ENCODE measurements at places on chromosomes 2 and 18.
A peak's percentile ranks its signal among the peaks of the same experiment; 100 is the strongest.

- DNase-seq, result no peak
Measured at GRCh38 chr2:196260546-196260945, 89.2 kb upstream of the STK17B start.

DNA sequence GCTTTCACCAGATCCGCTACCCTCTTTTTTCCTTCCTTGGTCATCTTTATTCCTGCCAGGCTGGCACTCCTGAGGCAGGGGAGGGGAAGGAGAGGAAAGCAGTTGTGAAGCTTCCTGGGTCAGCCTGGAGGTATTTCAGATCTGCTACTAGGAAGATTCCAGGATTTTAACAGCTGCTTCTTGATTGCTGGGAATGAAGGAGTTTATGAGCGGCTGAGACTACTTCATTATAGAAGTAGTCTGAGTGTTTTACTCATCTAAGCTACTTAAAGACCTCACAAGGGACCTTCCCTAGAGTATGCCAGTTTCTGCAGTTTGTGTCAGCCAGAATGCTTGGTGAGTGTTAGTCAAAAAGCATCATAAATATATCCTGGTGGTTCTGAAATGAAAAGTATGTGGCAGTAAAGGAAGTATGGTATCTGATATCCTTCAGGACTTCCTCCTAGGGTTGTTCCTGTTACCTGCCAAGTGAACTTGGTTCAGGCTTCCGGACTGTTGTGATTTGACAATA, 1.9 kb downstream of the TANC1 start:
- DNase-seq, result no peak

- no peak for DNase-seq
Measured at GRCh38 chr2:63163161-63163820, 112.7 kb downstream of the OTX1 start.

GRCh38 chr2:105804266-105804665, 59.6 kb downstream of the NCK2 start:
- peak; percentile 39 for DNase-seq

GRCh38 chr2:128324897-128325410, 6.3 kb upstream of the HS6ST1 start:
- DNase-seq, result no peak

DNA sequence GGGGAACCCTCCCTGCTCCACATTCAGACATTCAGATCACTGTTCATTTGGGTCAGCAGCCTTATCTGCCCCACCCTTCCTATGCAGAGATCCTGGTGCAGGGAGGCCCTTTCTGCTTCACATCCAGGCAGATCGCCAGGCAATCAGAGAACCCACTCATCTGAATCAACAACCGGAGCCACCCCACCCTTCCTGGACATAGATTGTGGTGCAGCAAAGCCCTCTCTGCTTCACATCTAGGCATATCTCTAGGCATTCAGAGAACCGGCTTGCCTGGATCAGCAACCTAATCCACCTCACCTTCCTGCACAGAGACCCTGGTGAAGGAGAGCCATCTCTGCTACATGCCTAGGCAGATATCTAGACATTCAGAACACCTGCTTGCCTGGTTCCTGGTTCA, 184.5 kb upstream of the CNTNAP5 start:
- no peak for DNase-seq

DNA sequence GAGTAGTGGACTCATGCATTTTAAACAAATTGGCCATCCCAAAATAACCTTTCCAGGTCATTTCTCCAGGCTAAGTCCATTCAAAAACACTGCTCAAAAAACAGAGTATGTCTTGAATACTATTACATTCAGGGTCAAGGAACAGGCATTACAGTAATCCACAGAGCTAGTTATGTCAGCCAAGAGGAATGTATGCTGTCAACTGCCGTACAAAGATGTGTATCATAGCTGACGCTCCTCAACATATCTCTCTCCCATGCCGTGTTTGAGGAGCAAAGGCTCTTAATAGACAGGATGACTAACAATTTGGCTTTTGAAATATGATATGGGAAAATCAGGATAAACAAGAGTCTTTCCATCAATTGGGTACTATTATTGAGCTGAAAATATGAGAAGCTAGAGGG, 68.8 kb upstream of the KCTD1 start:
- DNase-seq, result no peak

DNA sequence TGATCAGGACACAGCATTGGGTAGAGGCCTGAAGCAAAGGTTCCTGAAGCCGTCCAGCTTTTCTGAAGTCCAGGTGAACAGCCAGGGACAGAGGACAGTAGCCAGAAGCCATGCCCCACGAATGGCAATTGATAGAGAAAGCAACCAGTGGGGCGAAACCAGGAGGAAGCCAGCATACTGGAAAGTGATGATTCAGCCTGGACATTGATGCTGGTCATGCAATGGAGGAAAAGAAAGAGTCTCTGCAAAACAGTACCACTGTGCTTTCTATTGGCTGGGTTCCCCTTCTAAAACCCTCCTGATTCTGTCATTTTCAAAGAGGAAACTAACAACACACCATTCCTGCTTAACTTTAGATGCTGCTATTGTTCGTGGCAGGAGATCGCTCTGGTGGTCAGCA, 221.4 kb upstream of the EPAS1 start:
- no peak for DNase-seq

- DNase-seq, result no peak
Measured at GRCh38 chr2:105653302-105653701, 91.4 kb upstream of the NCK2 start.

DNA sequence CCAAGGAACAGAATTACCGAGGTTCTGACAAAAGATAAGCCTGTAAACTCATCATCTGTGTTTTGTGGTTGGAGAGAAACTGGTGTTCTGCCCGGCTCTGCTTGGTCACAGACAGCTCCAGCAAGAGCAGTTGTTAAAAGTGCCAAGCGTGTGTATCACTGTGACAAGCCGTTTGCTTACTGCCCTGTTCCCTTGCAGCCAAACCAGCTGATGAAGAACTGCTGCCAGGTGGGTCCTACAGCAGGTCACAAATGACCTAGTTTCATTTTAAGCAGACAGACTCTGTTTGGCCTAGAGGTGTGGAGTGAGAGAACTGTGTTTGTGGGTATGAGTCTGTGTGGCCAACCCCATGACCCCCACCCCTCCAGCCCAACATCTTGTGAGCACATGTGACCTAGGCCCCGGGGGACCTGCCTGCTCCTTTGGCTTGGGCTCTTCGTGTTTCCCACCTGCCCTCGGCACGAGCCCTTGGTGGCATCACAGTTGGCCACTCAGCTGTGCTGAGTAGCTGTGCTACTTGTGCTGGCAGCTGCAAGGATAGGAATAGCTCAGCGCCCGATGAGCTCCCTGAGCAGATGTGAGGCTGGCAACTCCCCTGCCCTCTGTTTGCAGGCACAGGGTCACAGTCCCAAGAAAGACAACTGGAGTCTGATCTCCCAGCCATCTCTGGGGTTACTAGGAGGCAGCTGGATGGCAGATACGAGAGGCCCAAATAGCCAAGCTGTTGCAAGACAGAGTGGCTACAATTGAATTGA, 9.7 kb downstream of the OXER1 start:
- DNase-seq, result no peak

- no peak for DNase-seq
Measured at GRCh38 chr2:150147889-150148683, 339.4 kb downstream of the RND3 start.

GRCh38 chr2:197891897-197892442, 87.6 kb downstream of the PLCL1 start:
- DNase-seq, result no peak

DNA sequence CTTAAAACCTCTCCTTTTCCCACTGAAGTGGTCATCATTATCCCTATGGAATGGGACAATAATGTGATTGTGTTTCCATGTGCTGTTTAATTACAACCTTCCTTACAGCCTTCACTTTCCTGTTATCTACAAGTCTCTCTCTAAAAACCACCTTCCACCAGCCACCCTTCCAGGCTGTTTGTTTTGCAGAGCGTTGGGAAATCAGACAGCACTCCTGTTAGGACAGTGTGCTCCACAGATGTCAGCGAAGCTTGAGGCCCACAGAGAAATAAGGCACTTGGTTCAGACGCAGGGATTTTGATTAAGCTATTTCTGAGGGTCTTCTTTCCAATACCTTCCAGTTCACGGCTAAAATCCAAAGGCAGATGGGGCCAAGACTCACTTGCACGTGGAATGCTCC, 32.3 kb upstream of the ASPRV1 start:
- no peak for DNase-seq

GRCh38 chr2:10101491-10101890, 21.0 kb upstream of the RRM2 start:
- no peak for DNase-seq

DNA sequence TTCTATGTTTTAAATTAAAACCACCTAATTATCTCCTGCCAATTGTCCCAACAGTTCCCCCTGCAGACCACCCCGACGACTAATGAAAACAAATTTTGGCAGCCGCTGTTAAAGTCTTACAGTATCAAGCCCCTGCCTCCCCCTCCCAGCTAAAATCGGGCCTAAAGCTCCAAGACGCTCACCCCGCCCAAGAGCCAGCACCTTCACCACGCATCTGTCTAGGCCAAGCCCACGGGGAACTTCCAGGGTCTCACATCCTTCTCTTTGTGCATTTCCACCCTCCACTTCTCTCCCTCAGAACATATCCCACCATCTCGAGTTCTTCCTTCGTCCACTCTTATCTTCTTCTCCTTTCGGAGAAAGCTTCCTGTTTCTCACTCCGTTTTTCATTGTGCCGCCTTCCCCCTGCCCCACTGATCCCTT, 445 bp downstream of the PRPF40A start:
- DNase-seq, result no peak

GRCh38 chr2:160635488-160635887, 141.9 kb upstream of the RBMS1 start:
- DNase-seq, result no peak

DNA sequence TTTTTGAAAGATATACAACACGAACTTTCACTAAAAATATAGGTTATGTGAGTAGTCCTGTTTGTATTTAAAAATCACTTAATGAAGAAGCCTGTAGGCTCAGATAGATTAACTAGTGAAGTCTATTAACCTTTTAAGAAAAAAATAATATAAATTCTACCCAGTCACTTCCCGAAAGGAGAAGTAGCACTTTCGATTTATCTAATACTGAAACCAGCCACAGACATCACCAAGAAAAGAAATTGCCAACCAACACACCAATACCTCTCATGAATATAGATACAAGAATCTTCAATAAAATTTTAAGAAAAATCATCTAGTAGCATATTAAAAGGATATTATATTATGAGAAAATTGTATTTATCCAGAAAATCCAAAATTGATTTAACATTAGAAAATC, 160.5 kb downstream of the GALNT13 start:
- no peak for DNase-seq

GRCh38 chr18:44871771-44872170, 191.1 kb downstream of the SETBP1 start:
- DNase-seq, result no peak

DNA sequence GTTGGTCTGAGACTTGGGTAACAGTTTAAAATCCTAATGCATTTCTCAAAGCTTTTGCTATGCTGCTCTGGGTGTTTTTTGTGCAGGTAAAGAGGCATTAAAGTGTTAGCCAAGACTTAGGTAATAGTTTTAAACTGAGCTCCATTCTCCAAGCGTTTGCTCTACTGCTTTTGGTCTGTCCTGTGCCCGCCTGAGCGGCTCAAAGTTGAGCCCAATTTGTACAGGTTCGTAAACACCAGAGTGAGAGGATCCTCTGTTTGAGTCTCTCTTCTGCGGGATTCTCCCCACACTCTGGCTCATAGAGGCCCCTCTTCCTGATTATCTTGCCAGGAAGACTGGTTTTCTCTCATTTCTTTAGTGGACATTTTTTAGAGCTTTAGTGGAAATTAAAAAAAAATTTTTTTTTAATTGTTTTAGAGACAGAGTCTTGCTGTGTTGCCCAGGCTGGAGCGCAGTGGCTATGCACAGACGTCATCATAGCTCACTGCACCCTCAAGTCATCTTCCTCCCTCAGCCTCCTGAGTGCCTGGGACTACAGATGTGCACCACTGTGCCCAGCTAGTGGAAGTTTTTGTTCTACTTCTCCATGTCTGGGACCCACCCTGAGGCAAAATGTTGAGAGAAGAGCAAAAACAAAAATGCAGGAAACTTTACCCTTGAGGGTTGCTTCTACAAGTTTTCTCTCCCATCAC, 16.6 kb downstream of the CCDC138 start:
- no peak for DNase-seq

DNA sequence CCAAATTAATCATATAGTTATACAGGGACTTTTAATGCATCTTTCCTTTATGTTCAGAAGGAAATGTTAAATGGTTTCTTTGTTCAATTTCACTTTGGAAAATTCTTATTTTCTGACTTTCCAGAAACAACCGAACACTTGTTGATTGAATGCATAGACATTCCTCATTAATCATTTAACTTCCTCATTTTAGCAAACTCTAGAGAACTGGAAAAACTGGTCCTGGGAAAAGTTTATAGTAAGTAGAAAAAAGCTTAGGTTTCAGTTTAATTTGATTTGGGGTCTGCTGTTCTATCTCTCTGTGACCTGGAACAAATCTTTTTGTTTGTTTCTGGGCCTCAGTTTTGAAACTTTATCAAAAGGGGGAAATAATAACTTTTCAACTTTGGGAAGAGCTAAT, 320.4 kb downstream of the CMPK2 start:
- DNase-seq, result no peak

GRCh38 chr2:107669335-107669734, 157.4 kb upstream of the RGPD4 start:
- no peak for DNase-seq

GRCh38 chr18:10841203-10841602, 308.2 kb downstream of the PIEZO2 start:
- DNase-seq, result no peak

GRCh38 chr18:63676526-63677323, 15.0 kb upstream of the SERPINB3 start:
- no peak for DNase-seq

GRCh38 chr2:15973481-15974401, 33.4 kb downstream of the MYCN start:
- no peak for DNase-seq

Measured in NCI-H187 treated with DMSO at 0.1 percent for 48 hours (cell line).